ENCODE measurements at places on chromosomes 12 and 14. TPM values are rescaled to one million over a fixed set of nuclear protein-coding genes. Genes with fewer than 3 reads are reported as not detected.

GRCh38 chr12:24922090-24922489 is 26.8 kb downstream of the BCAT1 start:
- peaks cover 7% of the 10 kb centered on the region for H3K27me3 ChIP-seq
- H3K36me3 ChIP-seq = no peaks in the 10 kb centered on the region
- no peak overlapping the region for H3K4me3 ChIP-seq
- H3K27ac ChIP-seq = no peak overlapping the region
- no peak for DNase-seq

DNA sequence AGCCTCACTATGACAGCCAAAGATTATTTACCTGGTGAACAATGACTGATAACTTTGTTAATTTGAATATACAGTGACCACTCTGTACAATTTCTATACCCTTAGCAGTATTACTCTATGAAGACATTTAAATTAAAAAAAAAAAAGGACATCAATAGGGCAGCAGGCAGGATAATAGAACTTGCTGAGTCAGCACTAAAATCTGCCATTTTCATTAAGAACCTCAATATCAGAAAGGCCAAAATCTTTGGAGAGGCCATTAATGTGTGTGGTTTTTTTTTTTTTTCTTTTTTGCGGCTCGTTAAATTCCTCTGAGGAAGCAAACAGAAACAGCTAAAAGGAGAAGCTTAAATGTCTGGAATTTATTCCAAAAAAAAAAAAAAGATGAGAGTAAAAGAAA is 73.7 kb downstream of the FOXN3 start:
- no peak overlapping the region for H3K27ac ChIP-seq
- DNase-seq = no peak
- peaks cover 23% of the 10 kb centered on the region for H3K36me3 ChIP-seq
- H3K4me3 ChIP-seq = no peak overlapping the region
- H3K4me1 ChIP-seq = peaks cover 35% of the 10 kb centered on the region
- H3K27me3 ChIP-seq = no peaks in the 10 kb centered on the region

The TPH2 gene
- not detected for total RNA-seq

The FGD6 gene
- 1.1 TPM for total RNA-seq
